ENCODE measurements at places on chromosomes 7 and 10.

- DNase-seq = no peak
Measured at GRCh38 chr10:23310404-23310803, 34.2 kb downstream of the C10orf67 start.

GRCh38 chr10:93006435-93007039 is 54.1 kb upstream of the CYP26C1 start:
- no peak for DNase-seq

- no peak for DNase-seq
Measured at GRCh38 chr7:50479743-50480517, 29.8 kb upstream of the FIGNL1 start.

DNA sequence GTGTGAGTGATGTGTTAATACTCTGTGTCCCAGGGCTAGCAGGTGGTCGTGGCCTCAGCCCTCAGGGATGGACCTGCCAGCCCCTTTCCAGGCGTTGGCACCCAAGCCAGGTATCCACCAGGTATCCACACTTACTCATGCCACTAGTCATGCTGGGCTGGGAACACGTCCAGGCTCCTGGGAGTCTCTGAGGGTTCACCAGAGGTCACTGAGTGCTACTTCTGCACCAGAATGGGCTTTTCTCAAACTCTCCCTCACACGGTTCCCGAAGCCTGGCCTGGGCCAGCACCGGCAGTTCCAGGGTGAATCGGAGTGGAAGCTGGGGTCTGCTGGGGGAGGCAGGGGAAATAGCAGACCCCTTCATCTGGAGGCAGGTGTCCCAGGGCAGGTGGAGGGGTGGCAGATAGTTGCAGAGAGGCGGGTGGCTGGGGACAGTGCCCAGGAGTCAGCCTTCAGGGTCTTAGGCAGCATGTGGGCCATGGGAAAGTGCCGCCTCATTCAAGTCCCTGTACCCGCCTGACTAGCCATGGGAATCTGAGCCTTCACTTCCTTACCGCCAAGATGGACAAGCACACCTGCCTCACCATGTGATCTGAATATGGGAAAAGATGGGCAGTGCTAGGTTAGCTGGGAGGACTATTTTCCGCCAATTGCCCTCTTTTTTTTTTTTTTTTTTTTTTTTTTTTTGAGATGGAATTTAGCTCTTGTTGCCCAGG is 95.5 kb upstream of the GTF2I start:
- DNase-seq = no peak

DNA sequence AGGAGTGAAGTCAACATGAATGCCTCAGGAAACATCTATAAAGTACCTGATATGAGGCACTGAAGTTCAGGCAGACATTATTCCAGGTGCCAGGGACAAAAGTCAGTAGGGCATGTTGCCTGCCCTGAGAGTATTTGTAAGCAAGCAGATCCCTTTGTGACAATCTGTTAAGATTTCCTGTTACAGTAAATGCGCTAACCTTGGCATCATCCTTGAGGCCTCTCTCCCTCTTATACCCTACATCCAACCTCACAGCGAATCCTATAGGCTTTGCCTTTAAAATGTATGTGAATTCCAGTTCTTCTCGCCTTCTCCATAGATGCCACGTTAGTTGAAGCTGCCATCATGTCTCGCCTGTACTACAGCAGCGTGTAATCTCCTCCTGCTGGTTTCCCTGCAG is 165.3 kb downstream of the DNAH11 start:
- no peak for DNase-seq

- no peak for DNase-seq
Measured at GRCh38 chr10:130763071-130763470, 548.5 kb downstream of the TCERG1L start.
